ENCODE measurements at places on chromosomes 1 and 21.
A peak's percentile ranks its signal among the peaks of the same experiment; 100 is the strongest.

DNA sequence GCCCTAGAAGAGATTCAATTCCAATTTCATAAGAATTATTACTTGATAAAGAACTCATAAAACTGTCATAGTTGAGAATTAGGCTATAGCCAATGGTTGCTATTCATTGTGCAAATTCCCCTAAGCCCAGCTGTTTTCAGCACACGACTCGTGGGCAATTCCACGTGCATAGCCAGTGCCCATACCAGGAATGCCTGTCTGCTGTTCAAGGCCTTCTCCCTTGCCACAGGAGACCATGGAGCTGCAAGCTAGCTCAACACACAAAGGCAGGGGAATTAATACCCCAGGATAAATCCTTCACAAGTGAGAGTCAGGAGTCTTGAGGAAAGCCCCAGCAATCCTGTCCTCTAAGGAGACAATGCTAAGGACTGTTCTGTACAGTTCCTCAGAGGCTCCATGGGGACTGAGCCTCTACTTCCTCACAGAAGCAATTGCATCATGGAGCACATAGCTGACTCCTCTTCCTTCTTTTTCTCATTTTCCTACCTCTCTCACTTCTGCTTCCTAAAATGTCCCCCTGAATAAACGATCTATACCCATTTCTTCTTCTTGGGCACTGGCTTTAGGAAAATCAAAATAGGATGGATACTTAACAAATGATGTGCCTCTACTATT, 19.1 kb upstream of the CHRM3 start:
- no peak for DNase-seq

DNA sequence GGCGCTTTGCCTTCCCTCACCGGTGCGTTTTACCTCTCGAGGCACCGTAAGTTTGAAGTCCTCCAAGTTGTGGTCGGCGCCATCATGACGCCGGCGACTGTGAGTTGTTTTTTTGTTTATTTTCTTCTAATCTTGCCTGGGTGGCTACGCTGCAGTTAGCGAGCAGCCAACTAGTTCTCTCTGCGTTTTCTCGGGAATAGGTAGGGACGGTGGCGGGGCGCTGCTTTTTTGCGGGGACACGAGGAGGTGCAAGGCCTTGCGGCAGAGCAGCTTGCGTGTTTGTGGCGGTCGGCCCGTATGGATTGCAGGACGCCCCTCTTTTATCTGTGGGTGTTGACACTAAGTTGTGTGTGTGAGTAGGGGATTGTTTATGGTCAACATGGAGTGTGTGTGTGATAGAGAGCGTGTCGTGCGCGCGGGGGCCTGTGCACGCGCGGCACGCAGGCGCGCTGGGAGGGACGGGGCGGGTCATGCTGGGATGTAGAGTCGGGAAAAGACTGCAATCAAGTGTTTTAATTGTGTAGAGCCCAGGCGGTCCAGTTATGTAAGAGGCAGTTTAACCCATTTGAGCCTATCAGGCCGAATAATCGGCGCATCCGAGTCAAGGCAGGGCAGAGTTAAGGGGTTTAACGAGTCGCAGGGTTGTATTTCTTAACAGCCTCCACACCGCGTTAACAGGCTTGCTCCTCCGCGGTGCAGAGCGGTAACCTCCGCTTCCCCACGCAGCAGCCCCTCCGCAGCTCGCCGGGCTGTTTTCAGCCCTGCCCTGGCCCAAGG, 1.2 kb upstream of the NEGR1 start:
- peak; percentile 87 for DNase-seq

GRCh38 chr1:203214871-203215270, 14.6 kb downstream of the CHIT1 start:
- no peak for DNase-seq

GRCh38 chr21:39705849-39706248, 39.1 kb upstream of the IGSF5 start:
- no peak for DNase-seq

- no peak for DNase-seq
Observed at GRCh38 chr21:31768710-31769109, 36.8 kb upstream of the SCAF4 start.

GRCh38 chr1:205046870-205047269, 3.9 kb downstream of the CNTN2 start:
- DNase-seq, result no peak

DNA sequence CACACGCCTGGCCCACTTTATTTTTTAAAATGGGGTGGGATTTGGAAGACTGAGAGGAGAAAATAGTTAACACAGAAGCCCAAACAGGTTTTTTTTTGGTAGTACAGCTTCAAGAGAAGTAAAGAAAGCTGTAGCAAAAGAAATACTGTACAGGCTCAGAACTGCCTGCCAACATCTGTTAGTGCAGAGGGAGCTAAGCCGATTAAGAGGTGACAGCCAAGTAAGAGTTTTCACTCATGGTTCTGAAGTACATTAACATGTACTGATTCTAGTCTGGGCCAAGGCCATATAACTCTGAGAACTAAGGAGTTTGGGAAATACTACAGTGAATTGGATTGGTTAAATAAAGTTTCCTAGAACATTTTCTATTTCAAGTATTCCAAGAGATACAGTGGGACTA, 51.6 kb downstream of the EIF2B3 start:
- no peak for DNase-seq

- DNase-seq, result no peak
Observed at GRCh38 chr1:9228609-9229008, 6.0 kb upstream of the H6PD start.

DNA sequence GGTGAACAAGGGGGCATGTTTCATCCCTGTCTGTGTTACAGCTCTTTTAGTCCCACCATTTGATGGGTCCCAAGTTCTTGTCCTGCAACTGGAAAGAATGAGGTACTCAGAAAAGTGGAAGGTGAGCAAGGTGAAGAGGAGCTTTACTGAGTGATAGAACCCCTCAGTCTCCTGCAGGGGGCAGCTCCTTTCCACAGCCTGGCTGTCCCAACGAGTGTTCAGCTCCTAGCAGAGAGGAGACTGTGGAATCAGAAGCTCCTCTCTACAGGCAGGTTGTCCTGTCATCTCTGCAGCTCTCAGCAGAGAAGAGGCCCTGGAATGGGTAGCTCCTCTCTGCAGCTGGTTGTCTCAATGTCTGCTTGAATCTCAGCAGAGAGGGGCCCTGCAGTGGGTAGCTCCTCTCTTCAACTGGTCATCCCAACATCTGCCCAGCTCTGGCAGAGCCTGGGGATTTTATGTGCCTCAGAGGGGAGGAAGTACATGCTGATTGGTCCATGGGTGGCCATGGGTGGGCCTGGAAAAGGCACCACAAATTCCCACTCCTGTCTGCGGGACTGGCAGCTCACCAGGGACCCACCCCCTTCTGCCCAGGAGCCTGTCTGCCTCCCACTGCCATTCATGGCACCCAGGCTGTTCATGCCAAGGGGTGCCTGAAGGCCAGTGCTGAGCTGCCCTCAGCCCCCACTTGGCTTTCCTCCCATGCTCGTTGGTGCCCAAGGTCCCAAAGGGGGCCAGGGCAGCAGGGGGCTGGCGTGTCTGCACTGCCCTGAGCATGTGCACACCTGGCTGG, 25.7 kb downstream of the LDLRAD1 start:
- DNase-seq, result no peak

GRCh38 chr1:232457595-232457994, 172.3 kb downstream of the SIPA1L2 start:
- DNase-seq, result no peak

- DNase-seq, result no peak
Observed at GRCh38 chr1:145901312-145902021, 8.4 kb downstream of the ITGA10 start.

DNA sequence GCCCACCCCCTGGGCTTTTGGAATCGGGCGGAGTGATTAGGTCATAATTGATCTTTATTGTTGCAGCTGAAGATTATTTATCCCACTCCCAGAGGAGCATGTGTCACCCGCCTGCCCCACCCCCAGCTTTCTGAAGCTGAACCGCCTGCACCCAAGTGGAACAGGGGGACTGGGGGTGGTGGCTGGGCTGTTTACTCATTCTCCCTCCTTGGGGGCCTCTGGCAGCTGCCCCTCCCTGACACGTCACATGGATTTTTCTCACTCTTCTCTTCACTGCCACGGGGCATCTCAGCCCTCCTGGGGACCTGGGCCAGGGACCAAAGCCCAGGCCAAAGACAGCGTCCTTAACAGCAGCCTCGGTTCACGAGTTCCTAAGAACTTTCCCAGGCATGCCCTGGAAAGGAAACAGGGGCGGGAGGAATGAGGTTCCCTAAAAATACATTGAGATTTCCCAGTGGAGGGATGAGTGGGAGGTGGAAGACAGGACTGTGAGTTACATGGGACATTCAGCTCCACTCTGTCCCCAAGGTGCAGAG, 31.6 kb upstream of the SOX13 start:
- no peak for DNase-seq

DNA sequence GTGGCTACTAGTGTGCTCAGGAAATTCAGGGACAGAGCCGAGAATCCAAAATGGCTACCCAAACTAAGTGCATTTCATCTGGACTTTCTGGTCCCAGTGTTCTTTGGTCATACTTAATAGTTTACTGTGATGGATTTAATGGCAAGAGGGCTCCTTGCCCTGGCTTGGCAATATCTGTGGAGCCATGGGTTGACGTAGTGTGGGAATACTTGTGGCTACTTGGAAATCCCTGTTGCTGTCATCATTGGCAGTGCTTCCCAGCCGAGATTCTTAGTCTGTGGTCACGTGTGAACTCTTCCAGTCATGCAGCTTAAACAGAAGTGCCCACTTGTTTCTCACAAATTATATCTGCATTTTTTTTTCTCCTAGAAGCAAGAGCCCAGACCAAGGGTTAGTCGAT, 198.9 kb downstream of the HS2ST1 start:
- DNase-seq, result no peak

- no peak for DNase-seq
Observed at GRCh38 chr1:78691995-78692747, 42.5 kb downstream of the IFI44 start.

DNA sequence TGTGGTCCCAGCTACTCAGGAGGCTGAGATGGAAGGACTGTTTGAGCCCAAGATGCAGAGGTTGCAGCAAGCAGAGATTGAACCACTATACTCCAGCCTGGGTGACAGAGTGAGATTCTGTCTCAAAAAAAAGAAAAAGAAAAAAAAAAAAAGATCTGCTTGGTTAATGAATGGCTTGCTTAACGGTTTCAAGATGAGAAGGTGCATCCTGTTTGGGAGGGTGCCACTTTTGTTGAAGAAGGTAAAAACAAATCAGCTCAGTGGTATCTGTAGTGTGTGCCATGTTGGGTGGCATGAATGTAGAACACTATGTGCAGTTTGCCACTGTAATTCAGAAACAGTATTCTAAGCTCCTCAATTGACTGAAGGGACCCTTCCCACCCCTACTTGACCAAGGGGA, 94.9 kb upstream of the ETV3 start:
- no peak for DNase-seq

DNA sequence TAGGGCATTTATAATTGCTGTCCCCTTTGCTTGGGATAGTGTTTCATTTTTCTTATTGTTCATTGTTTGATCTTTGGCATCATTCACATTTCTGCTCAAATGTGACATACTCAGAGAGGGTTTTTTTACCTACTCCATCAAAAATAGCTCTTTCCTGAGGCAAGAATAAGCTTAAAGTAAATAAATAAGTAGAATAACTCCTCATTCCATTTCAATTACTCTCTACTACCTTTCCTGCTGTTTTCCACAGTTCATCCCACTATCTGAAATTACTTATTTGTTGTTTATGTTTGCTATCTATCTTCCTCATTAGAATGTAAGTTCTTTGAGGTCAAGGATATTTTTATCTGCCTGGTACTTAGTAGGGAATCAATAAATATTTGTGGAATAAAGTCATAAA, 119.9 kb downstream of the LRRC40 start:
- DNase-seq, result no peak

GRCh38 chr1:202966006-202966898, 805 bp downstream of the CYB5R1 start:
- no peak for DNase-seq
